ENCODE measurements at places on chromosomes 6 and 20.

DNA sequence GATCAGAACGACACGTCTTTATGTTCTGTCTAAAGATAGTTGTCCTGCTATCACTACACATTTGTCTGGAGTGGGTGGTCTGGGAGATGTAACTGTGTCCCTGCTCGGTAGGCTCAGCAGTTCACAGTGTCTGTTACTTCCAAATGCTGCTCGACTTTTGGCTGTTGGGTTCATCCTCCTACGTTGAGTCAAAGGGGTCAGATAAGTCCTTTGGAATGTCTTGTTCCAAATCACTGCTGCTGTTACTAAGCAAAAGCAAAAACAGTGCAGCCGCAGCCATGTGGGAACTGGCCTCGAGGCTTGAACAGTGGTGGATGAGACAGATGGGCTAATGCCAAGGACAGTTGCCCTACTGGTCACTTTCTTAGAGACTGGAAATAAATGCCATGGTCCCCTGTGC lies 272.2 kb upstream of the MAP3K7 start:
- DNase-seq = no peak

DNA sequence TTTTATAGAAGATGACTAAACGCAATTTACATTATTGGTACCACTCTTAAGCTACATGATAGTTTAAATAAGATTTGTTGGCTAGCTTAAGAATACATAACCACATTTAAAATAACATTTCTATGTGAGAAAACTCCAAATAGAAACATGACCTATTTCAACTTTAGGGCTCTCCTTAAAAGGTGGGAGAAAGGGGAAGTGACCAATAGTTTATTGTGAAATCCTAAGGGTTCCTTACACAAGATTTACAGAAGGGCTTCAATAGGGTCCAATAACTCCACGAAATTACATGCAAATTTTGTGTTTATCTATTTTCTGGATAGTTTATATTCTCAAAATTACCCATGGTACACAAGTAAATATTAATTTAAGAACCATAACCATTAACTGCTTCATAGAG lies 91.6 kb upstream of the DST start:
- DNase-seq = no peak

DNA sequence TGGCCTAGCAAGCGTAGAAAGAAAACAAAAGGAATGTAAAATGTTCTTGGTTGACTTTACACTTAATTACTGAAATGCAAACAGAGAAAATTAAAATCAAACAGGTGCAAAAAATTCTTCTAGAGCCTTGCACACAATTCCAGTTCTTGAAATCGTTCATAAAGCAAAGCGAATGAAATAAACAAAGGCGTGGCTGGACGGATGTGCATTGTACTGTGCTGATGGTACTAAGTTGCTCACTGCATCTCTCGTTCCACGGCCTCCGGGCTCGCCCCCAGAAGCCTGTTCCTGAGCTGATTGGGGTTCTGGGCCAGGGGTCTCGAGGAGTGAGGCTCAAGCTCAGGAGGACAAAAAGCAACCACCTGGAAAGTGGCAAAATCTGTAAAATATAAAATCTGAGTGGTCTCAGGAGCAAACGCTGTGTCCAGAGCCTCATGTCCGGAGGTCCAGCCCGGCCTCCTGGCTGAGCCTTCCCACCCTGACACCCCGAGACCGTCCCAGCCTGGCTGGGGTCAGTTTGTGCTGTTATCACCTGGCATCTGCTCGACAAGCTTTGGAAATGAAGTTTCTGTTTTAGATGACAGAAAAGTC lies 71.3 kb downstream of the TTLL2 start:
- DNase-seq = no peak

DNA sequence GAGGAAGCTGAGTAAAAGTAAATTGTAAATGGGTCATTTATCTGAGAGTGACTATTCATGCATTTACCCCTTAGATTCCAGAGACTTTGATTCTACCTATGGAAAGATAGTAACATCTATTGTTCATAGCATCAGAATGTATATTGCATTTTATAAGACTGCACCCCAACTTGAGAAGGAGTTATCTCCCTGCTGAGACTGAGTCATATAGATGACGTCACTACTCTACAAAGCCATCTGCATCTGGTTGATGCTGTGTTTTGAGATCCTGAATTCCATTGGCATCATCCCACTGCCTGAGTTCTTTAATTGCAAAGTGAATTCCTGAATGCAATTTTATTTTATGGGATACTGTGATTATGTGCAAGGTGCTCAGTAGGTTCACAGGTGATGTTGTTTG lies 444.0 kb upstream of the SLC35B3 start:
- no peak for DNase-seq

Data from NCI-H1105 (cell line).